Stimulated activated naive CD8-positive, alpha-beta T cell treated with anti-CD3 and anti-CD28 coated beads, Interleukin-15, amount 100 ng/mL, for 72 hours (primary cell): ENCODE measurements at places on chromosomes 16 and 17.

- no peak for DNase-seq
Measured at GRCh38 chr17:81579821-81580321, 27.7 kb upstream of the FAAP100 start.

DNA sequence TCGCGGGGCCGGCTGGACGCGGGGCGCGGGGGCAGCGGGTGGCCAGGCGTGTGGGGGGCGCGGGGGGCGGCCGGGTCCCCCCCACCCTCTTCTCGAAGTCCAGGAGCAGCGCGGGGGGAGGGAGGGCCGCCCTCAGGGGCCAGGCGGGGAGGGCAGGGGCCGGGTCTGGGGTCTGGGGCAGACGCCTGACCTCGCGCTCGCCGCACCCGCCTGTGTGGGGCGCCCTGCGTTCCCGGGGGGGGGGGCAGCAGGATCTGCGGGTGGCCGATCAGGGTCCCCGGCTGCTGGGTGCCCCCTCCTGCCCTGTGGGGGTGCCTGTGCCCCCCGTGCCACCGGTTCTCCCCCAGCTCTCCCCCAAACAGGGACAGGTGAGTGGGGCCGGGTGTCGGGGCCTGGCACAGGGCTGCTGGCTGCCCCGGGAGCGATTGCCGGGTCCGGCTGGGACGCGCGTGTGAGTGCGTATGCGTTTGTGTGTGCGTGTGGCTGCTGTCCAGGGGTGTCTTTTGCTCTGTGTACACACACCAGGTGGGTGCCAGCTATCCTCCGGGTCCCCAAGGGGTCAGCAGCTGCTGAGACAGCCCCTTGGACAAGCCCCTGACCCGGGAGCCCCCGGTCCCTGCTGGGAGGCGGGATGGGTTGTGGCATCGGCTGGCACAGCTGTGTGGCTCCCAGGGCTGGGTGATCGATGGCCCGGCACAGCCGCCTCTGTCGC is 663 bp downstream of the PRR35 start:
- DNase-seq, result no peak

DNA sequence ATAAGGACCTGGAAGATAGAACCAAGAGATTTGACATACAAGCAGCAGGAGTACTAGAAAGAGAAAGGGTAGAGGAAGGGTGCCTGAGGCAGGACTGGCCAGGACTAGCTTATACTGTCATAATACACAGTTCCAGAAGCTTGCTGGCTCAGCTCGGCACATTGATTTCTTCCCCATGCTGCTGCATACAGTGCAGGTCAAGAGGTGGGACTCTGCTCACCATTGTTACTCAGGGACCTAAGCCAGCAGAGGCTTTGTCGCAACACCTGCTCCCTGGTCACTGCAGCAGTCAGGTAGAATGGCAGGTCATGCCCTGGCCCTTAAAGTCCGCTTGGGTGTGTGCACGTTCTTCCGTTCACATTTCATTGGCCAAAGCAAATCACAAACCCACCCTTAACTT is 32.8 kb downstream of the LDHD start:
- DNase-seq, result no peak

DNA sequence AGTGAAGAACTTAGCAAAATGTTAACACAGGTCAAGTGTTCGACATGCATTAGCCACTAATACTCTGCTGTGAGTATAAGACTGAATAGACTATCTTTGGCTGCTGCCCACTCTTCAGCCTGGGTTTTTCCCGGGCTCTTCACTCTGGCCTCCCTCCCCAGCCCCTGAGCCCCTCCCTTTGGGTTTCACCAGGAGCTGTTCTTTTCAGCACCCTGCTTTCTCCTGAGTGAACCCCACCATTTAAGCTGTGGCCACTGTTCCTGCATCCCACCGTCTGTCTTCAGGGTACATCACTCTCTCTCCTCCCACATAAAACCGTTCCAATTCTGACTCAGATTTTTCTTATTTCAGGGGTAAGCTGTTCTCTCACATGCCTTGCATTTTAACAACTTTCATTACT is 92.0 kb upstream of the ASIC2 start:
- no peak for DNase-seq

- DNase-seq, result no peak
Measured at GRCh38 chr16:49587511-49587910, 213.9 kb downstream of the C16orf78 start.
